ENCODE measurements at places on chromosomes 2 and 18.

GRCh38 chr2:38232454-38232853, 144.6 kb downstream of the ATL2 start:
- DNase-seq = no peak

GRCh38 chr2:71944806-71945602, 202.7 kb downstream of the CYP26B1 start:
- DNase-seq = no peak

DNA sequence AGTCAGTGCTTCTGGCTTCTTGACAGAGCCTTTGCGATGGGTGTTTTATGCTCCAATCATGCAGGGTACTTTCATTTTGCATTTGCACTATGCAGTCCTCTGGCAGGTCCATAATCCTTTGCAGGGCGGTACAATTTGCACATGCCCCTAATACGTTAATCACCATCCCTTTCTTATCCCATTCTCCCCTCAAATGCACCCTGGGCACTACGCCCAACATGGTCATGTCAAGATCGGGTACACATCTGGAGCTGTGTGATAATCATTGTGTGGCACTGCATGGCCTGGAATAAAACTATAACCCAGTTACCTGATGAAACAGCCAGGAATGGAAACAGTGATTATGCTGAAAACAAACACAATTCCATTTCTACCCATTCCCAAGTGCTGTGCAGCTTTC, 27.7 kb downstream of the LOXHD1 start:
- no peak for DNase-seq

- no peak for DNase-seq
These were observed 2.8 kb upstream of the CRYGB start for GRCh38 chr2:208148803-208149202.

- DNase-seq = no peak
These were observed 217.8 kb upstream of the ATP5MC3 start for GRCh38 chr2:175399326-175399725.

- DNase-seq = no peak
These were observed 123.0 kb downstream of the CYP26B1 start for GRCh38 chr2:72024451-72025175.

- no peak for DNase-seq
These were observed 371.8 kb upstream of the FANCL start for GRCh38 chr2:58612973-58613372.

DNA sequence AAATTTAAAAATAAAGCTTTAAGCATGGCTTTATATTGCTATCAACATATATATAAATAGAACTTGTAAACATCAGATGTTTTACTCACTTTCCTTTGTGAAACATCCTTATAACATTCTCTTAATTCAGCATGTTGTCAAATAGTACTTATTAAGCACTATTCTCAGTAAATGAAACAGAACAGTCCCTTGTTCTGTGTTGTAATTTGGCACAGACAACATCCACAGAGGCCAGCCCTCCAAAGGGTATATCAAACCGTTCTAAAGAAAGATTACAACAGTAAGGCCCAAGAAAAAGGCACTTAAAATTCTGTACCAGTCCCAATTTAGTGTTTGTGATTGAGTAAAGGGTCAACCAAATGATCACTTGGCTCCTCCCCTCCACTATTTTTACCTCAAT, 46.0 kb downstream of the GAREM1 start:
- no peak for DNase-seq

DNA sequence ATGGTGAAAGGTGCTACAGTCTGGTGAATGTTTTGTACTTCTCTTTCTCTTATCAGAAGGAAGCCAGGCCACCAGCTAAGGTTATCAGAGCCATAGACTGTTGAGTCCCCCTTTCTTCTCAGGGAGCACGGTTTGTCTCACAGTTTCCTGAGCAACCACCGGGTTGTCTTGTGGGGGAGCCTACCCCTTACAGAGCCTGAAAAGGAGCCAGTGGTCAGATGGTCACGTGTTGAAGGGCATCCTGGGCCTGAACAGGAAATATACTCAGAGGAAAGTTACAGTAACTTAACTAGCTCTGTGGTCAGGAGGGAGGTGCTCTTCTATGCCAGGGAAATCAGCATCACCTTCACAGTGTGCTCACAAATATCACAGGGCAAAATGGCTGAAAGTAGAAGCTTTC, 11.6 kb downstream of the CD28 start:
- DNase-seq = peak; percentile 56

DNA sequence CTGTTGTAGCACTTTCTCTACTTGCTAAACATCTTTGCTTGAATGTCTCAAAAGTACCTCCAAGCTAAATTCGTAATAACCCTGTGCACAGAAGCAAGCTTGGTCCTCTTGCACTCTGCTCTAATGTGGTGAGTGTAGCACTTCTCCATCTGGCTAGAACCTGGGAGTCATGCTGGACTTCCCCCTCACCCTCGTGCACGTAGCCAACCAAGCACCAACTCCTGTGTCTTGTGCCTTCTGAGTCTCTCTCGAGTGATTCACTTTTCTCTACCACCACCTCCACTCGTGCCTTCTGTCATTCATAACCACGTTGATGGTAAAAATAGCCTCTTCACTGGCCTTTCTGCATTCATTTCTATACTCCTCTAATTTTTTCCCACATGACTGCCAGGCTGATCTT, 91.9 kb upstream of the KCNE4 start:
- no peak for DNase-seq

DNA sequence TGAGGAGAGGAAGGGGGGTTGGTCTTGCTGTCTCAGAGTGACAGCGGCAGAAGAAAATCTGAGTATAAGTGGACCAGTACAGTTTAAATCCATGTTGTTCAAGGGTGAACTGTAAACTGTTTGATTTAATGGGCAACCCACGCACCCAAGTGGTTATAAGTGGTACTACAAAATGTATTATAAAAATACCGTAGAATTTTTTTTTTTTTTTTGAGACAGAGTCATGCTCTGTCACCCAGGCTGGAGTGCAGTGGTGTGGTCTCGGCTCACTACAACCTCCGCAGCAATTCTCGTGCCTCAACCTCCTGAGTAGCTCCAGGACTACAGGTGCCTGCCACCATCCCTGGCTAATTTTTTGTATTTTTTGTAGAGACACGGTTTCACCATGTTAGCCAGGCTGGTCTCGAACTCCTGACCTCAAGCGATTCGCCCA, 2.1 kb upstream of the CHCHD5 start:
- DNase-seq = peak; percentile 70

DNA sequence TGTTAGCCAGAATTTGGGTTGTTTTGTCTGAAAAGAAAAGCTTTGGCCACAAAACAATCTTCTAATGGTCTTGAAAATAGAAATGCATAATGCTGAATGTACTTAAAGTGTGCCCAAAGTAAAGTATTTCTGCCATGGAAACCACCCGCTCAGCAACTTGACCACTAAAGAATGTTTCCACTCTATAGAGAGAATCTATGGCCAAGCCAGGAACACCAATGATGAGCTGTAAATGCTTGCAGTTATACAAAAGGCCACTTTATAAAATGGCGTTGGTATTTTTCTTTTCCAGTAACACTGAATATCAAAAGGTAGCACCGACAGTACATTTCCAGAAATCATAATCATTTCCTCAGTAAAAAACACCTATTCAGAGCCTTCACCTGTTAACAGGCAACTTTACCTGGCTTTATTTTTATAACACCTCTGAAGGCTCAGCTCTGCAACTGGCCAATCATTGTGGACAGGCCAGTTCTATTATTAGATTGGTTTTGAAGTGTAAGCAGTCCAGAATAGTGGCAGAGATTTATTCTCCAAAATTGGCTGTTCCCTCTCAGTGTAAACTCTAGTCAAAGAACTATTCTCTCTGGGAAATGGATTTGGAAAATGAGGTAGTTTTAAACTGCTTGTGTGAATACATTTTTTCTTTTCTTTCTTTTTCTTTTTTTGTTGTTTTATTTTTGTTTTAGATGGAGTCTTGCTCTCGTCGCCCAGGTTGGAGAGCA, 36.1 kb downstream of the SLC40A1 start:
- DNase-seq = no peak

- DNase-seq = no peak
These were observed 152.3 kb downstream of the DTNB start for GRCh38 chr2:25521126-25521525.

DNA sequence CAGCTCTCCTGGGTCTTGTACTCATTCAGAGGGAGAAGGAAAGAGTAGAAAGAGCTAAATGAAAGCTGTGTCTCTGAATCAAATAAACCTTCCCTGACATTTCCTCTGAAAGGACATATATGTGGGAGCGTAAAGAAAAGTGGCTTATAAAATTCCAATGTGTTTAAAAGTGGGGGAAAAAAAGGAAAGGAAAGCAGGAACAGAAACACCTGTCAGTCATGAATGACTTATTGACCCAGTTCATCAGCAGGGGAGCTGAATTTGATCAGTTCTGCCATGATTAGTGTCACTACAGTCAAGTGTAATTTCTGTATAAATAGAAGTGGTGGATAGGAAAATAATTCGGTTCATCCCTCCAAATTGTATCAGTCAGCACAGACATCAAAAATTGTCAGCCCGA, 382.5 kb downstream of the ERBB4 start:
- no peak for DNase-seq

GRCh38 chr2:109407276-109408042, 206.3 kb downstream of the SEPTIN10 start:
- no peak for DNase-seq

GRCh38 chr18:80191907-80192652, 55.2 kb downstream of the PARD6G start:
- DNase-seq = no peak

DNA sequence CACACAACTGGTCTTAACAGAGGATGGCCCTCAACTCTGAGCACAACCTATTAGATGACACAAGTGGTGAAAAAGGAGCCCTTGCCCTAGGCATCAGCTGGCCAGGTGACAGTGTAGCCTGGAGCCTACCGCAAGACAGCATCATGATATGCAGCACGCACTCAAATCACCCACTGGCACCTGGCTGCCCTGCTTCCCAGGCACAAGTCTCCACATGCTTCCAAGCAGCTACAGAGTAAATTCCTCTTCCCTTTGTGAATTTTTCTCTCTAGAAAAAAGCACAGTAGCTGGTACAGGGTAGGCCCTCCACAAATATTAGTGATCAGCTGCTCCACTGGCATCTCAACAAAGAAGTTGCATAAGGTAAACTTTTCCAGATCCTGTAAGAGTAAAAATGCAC, 6.0 kb downstream of the FBXO15 start:
- no peak for DNase-seq

GRCh38 chr2:188870289-188870688, 103.9 kb upstream of the COL3A1 start:
- no peak for DNase-seq

DNA sequence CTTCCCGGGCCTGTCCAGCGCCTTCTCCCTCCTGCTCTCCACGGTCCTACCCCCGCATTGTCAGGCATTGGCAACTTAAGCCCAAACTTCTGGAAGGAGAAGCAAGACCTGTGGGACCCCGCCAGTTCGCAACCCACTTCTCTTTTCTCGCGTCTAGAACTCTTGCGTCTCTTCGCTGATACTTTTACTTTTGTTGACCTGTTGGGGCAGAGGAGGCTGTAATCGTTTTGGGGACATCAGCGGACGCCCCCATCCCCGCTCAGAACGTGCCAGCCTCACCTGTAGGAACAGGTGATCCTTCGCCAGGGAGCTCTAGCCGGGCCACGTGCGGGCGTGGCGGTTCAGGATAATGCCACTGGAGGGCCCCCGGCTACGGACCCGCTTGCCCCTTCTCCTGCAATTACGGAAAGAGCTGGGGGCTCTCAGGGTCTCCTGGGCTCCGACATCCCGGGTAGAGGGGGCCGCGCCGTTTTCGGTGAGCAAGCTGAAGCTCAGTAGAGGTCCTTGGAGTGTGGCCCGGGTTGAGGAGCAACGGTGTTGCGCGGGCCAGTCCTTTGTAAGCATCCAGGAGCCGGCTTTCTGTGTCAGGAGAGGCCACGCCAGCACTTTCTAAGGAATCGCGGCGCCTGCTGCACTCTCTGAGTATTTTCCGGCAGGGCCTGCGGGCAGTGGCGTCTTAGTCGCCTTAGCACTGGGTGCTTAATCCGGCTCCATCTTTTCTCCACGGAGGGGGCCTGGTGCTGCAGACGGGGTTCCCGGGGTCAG, 1.6 kb downstream of the MTCL1 start:
- no peak for DNase-seq

DNA sequence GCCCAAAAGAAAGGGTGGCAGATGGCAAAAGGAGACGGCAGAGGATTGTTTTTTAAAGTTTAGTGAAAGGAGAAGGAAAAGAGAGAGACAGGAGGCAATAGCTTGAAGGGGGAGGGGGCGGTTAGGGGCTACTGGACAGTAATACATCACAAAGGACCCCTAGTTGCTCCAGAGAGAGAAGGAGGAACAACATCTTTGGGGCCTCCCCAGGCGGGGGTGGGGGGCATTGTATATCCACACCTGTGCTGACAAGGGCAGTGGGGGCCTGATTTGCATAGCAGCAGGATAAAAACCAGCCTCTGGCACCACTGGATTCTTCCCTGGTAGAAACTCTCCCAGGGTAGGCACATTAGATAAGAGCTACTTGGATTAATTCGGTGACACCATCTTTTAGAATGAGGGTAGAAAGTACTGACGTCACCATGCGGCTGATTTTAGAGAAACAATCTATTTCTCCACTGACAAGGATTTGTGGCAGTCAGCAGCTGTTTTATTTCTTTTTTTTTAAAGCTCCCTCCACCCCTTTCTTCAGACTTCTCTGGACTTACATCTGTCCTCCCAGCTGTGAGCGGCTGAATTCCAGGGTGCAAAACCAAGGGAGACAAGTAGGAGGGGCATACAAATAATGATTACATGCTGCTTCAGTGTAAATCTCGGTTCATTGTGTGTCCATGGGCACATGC, 199.8 kb upstream of the NRP2 start:
- no peak for DNase-seq

- DNase-seq = no peak
These were observed 9.2 kb downstream of the SPR start for GRCh38 chr2:72896446-72896845.

- peak; percentile 43 for DNase-seq
These were observed 36.5 kb downstream of the GPD2 start for GRCh38 chr2:156472686-156473085.

- no peak for DNase-seq
These were observed 267.6 kb downstream of the TMX3 start for GRCh38 chr18:68447286-68447685.

DNA sequence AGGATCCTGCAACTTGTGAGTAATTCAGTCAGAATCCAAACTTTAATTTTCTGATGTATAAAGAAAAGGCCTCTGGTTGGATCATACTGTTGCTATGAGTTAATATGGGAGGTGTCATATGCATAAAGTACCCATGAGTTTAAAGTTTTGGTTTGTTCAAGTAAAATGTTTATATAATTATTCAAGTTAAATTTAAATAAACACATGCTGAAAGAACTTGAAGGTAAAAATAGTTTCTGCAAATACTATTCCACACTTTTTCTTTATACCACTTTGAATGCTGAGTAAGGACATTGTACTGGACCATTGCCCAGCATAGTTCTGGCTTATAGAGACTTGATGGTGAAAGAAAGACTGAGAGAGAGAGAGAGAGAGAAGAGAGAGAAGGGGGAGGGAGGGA, 30.7 kb downstream of the PKP4 start:
- DNase-seq = no peak

GRCh38 chr2:44938287-44939105, 3.0 kb upstream of the SIX3 start:
- DNase-seq = no peak

- DNase-seq = peak; percentile 54
These were observed 24.0 kb upstream of the CREB1 start for GRCh38 chr2:207505728-207506127.

- DNase-seq = peak; percentile 36
These were observed 617 bp downstream of the FOSL2 start for GRCh38 chr2:28393114-28393836.

Data from CD4-positive, alpha-beta T cell treated with Interleukin-15 for 4 hours (primary cell).